ENCODE measurements at places on chromosomes 5 and 9.

DNA sequence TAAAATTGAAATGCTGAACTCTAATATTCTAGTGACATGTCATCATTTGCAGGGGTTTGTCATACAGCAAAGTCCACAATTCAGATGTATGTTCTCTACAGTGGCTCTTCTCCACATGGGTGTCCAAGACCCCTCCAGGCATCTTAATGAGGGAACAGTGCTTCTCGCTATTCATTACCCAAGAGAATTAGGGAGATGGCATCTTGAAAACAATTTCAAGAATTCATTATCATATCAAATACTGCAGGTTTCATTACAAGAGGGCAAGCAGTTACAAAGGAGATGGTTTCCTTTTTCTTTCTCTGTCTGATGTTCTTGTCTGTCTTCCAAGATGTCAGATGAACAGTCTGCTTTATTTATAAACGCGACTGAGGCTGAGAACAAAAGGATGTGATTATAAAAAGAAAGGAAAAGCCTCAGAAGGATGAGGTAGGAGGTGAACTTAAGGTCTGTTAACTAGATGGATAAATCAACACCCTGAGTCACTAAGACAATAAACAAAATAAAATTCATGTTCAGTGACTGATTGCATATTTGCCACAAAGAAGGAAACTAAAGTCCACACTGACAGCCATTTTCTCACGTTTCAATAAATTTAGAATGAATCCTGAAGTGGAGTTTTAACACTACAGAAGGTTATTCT is 326.7 kb upstream of the EFNA5 start:
- DNase-seq = no peak

DNA sequence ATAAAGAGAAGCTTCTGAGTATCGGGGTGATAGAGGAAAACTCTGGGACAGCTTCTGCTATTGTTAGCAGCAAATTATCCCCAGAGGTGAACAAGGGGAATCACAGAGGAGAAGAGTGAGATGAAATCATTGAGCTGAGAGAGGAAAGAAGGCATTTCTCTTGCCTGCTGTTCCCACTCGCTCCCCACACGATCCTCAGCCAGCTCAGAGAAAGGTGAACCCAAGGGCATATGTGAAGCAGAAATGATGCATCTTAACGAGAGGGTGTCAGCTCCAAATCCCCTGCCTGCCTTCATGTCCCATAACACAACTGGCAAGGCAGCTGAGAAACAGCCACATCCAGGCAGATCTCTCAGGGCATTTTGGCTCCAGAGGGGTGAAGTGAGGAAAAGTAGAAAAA is 111.6 kb downstream of the BRINP1 start:
- DNase-seq = no peak

- DNase-seq = no peak
Observed at GRCh38 chr5:179292681-179293635, 52.3 kb downstream of the ADAMTS2 start.

DNA sequence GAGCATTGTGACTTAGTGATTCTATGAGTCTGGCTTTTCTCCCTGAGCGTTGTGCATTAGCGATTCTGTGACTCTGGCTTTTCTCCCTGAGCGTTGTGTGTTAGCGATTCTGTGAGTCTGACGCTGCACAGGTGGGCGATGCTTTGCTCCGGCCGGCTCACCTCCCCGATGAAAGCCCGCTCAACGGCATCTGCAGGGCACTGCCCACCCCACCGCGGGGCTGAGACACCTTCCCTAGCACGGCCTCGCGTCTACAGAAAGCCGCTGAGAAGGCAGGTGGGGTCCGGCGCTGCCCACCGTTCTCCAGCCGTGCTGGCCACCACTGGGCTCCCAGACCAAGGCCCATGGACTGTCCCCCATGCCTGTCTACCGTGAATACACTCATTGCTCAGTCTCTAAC is 12.8 kb upstream of the SLC9A3 start:
- DNase-seq = no peak

GRCh38 chr9:115757461-115757860 is 396.1 kb upstream of the PAPPA start:
- DNase-seq = no peak

DNA sequence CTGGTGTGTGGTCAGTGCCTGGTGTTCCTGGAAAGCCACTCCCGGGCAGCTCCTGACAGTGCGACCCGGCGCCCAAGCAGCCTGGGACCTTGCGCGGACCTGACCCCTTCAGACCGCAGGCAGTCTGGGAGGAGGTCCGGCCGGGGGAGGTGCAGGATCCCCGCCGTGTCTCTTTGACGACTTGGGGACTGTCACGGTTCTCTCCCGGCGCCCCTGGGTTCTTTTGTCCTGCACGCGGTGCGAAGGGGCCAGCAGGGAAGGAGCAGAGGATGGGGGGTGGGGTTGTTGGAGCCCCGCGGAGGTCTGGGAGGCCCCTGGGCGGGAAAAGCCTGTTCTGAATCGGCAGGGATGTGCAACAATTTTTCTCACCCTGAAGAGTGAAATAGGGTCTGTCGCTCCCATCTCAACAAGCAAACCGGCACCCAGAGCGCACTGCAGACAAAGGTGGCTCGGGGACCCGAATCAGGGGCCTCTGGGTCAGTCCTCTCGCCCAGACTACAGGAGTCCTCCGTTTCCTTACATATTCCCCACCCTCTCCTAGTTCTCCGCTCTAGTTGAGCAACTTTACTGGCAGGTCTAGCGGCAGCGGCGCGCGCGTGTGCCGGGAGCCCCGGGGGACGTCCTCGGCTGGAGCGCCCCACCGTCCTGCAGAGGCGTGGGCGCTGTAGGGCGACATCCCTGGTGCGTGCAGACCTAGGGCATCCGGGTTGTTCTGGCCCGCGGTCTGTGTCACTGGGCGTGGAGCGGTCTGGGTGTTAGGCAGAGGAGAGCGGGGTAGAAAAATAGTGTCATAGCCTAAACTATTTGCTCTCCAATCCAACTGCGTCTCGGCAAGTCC is 1.2 kb downstream of the VCAN start:
- peak; percentile 16 for DNase-seq

DNA sequence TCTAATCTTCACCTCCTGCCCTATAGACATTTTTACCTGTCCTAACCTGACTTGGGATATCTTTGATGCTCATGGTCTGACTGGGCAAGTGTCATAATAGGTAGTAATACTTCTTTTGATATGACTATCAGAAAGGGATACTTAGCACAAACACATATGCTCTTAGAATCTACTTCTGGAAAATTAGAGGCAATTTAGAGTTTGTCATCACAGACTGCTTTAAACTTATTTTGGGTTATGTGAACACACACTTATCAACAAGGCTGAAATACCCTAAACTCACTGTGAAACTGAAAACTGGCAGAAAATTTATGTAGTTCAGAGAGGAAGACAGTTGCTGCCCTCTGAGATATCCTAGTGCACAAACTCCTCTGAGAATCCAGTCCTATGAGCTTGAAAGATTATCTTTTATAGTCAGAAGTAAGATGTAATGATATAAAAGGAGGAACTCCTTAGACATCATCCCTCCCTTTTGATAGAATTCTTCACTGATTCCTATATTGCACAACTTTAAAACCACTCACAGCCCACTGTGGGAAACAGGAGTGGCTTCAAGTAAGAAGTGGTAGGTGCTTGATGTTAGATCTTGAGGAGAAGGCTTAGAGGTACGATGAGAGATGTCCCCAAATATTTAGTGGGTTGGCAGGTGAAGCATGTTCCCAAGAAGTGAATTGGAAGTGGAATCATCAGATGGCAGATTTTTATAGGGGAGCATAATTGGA is 273.3 kb downstream of the MAN2A1 start:
- DNase-seq = no peak

DNA sequence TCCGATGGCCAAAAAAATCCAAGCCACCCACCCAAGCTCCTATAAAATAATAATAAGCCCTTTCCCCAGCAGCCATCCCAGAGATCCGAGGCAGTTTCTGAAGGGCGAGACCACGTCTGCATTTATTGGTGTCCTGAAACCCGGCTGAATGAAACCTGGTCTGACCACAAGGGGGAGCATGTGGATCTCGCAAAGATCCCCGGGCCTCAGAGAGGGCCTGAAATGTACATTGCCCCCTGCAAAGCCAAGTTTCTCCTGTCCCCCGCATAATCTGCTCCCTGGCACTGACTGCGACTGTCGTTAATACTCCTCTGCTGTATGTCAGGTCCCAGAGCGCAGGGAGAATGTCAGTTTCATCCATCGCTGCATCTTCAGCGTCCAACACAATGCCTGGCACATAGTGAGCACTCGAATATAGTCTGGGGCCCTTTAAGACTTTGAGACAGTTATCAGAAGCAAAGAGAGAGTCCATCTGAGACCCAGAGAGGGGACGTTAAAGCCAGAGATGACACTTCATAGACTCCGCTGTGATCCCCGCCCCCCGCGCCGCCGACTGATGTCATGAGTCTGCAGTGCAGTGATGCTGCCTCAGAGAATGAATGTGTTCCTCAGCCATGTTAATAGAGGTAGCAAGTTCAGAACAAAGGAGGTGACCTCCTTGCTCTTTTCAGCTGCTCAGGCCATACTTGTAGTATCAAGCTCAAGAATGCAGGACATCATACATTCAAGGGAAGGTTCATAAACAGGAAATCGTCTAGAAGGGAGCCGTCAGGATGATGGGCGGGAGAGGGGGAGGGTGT is 74.5 kb upstream of the BARHL1 start:
- peak; percentile 81 for DNase-seq

DNA sequence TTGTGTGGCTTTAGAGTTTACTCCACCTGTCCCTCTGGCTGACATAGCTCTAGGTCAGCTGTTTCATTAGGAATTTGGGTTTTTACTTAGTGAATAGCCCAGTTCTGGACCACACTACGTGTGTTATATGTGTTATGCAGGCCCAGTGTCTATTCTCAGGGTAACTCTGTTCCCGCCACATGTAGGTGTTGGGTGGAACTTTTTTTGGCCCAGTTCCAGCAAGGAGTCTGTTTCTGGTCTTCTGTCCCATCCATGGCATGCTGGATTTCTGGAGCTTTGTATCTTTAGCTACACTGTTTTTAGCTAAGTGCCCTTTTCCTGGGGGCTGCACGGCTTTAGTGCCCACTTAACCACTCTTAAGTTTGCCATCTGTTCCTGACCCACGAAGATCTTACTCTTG is 15.5 kb downstream of the RMI1 start:
- DNase-seq = peak; percentile 7

DNA sequence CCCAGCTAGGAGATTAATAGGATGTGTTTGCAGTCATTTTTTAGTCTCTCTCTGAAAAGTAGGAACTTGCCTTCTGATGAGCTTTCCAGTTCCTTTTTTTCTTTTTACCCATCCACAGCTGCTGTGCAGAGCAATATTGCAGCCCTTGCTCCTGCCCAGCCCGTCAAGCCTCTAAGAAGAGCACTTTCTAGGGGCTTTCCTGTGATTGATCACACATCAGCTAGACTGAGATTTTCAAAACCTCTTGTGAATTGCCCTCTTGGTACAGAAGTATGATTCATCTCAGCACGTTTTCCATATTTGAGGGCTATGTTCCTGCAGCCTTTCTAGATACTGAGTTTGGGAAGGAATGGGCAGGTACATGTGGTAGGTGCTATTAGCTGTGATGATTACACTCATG is 93.9 kb downstream of the GALNT10 start:
- no peak for DNase-seq

- DNase-seq = no peak
Observed at GRCh38 chr5:88718736-88719135, 164.2 kb downstream of the MEF2C start.

- DNase-seq = no peak
Observed at GRCh38 chr9:125841444-125841843, 94.3 kb downstream of the PBX3 start.

- no peak for DNase-seq
Observed at GRCh38 chr9:18741945-18742344, 268.0 kb downstream of the ADAMTSL1 start.

DNA sequence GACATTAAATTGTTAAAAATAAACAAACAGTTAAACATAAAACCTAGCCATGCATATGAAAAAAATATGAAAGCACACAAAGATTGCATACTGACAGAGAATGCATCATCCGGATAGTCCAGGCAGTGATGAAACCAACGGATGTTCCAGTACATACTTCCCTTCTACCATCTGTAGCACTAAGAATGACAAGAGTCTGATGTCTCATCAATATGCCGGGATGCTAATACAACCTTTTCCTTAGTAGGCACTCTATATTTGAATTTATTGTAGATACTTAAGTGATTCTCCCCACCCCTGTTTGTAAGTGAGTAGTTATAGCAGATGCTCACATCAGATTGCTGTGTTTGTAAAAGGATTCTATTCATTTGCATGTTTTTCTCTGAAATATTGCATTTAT is 571.2 kb upstream of the WWC1 start:
- DNase-seq = no peak

DNA sequence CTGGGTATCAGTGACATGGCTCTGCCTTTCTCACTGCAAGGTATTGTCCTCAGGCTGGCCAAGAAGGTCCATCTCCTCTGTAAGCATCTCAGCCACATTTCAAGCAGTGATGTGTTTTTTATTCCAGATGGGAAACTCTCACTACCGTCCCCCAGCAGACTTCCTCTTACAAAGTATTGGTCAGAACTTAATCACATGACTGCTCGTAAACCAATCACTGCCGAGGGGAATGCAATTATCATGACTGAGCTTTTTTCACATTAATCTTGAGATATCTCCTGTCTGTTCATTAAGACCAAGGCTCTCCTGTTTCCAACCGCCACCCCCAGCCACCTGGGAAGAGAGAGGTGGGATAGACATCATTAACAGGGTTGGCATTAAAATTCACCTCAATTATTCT is 76.4 kb downstream of the BNC2 start:
- DNase-seq = no peak

DNA sequence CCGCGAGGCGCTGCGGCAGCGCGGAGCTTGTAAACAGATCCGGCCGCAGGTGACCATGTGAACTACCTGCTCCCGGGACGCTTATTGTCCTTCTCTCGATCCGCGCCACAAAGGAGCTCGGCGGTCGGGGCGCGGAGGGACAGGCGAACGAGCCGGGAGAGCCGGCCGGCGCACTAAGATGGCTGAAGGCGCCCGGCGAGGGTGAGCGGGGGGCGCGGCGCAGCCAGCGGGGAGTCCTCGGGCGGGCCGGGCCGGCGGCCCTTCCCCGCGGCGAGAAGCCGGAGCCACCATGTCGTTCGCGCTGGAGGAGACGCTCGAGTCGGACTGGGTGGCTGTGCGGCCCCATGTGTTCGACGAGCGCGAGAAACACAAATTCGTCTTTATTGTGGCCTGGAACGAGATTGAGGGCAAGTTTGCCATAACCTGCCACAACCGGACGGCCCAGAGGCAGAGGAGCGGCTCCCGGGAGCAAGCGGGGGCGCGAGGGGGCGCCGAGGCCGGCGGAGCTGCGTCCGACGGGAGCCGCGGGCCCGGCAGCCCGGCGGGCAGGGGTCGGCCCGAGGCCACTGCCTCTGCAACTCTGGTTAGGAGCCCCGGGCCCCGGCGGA is 535 bp downstream of the JMY start:
- DNase-seq = peak; percentile 43

DNA sequence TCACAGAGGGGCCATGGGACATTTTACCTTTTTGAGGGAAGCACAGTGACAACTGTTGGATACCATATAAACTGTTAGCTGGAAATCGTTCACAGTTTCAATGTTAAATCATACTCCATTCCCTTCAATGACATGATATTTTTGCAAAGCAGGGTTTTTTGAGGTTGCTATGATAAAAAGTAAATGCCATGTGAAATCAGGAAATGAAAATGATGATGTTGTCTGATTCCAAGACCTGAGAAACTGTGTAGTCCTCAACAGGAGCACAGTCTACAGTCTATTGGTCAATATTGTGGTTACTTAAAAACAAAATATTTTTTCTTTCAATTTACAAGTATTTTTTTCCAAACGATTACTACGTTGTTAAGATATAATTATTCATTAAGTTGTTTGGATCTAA is 24.0 kb upstream of the ADAM19 start:
- no peak for DNase-seq

- DNase-seq = no peak
Observed at GRCh38 chr5:1498623-1499416, 24.9 kb downstream of the LPCAT1 start.
